HuH-7 (cell line): ENCODE measurements at places on chromosomes 5 and 9.

- peak; percentile 40 for DNase-seq
These were observed 637 bp downstream of the CBY3 start for GRCh38 chr5:179680014-179680779.

- no peak for DNase-seq
These were observed 75.0 kb downstream of the NR6A1 start for GRCh38 chr9:124696101-124696500.

- DNase-seq: no peak
These were observed 5.6 kb downstream of the NLN start for GRCh38 chr5:65727491-65728156.

DNA sequence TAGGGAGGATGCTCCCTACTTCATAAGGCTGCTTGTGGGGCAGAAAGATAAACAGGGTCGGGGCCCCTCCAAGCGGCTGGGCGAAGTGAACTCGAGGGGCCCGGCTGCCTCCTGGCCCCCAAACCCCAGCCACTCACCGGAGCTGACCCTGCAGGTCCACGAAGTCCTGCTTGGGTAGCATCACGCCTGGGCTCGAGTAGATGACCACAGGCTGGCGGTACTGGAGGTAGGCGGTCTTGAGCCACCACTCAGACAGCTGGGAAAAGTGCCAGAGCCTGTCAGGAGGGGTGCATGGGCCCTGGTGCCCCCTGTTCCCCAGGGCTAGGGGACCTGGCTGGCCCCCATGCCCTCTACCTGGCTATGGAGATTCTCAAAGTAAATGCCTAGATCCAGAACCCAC is 6.5 kb downstream of the CRAT start:
- DNase-seq: no peak

DNA sequence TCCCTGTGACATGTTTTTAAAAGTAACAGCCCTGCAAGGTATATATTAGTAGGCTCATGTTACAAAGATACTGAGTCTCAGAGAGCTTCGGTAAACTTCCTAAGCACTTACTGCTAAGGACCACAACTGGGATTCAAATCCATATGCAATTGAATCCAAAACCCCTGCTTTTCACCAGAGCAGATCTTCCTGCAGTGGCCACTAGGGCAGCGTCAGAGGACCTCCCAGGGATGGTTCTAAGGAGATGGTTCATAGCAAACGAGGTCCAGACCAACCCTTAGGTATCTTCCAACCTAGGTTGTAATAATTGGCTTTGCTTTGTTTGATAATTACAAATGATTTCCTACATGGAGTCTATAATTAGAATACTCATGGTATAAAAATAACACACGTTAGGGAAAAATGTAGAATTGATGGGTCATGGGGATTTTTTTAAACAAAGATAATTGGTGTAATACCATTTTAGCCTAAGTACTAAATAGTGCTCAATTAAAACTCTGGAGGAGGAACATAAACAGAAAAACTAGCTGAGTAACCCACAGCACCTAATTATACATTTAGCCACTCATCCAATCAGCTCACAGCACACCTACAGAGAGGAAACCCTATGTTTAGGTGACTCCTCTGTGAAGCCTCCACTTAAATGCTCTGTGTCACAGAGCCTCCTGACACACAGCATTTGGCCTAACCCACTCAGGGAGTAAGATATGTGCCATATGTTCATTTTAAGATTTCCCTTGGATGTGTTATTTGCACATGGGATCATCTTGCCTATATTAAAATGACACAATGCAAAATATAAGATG is 10.0 kb upstream of the CAST start:
- DNase-seq: peak; percentile 25

GRCh38 chr9:129570450-129571297 is 50.2 kb downstream of the C9orf50 start:
- no peak for DNase-seq

- DNase-seq: no peak
These were observed 229.1 kb downstream of the ESM1 start for GRCh38 chr5:54756301-54756700.

DNA sequence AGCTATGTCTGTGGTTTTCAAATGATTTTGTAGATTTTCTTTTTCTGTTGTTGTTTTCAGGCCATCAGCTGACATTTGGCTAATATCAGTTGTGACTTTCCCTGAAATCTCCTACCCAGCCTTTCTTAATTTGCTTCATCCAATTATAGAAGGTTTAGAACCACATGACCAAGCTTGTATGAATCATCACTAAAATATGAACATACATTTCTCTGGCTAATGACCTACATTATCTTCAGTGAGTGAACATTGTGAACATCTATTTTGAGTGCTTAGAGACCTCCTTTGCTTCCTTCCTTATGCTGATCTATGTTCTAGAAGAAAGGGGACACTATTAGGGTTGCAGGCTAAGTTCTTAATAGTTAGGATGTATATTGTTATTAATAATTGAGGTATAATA is 532.5 kb downstream of the RAB3C start:
- no peak for DNase-seq

- DNase-seq: no peak
These were observed 21.9 kb upstream of the PDCD1LG2 start for GRCh38 chr9:5488221-5489008.

GRCh38 chr5:54601411-54602230 is 84.1 kb downstream of the SNX18 start:
- DNase-seq: no peak

DNA sequence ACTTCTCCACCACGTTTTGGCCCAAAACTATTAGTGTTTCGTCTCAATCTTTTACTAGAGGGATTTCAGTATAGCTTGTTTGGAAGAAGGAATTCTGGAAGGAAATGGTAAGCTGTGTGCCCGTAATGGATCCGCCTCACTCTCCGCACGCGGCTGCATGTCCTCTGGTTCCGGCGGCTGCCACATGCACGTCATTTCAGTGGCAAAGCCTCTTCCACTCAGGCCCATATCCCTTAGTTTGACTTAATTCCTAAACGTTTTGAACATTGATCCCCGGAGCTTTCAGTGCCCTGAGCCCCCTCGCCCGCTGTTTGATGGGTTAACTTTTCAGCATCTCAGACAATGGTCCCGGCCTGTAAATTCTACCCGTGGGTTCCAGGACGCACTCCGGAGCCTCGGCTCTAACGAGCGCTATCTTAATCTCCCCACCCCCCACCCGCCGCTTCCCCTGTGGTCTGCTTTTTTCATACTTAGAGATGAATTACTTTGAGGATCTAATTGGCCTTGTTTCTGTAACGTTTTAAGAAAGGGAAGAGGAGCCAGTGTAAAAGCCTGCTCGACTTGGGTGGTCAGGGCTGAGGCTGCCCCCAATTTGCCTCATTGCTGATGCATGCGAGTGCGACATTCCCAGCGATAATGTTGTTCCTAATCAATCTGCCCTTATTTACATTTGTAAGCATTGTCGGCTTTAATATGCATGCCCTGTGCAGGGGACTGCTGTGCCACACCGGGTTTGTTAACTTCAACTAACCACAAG is 4.6 kb downstream of the PTCH1 start:
- no peak for DNase-seq

GRCh38 chr9:93156475-93157008 is 22.5 kb upstream of the NINJ1 start:
- no peak for DNase-seq

DNA sequence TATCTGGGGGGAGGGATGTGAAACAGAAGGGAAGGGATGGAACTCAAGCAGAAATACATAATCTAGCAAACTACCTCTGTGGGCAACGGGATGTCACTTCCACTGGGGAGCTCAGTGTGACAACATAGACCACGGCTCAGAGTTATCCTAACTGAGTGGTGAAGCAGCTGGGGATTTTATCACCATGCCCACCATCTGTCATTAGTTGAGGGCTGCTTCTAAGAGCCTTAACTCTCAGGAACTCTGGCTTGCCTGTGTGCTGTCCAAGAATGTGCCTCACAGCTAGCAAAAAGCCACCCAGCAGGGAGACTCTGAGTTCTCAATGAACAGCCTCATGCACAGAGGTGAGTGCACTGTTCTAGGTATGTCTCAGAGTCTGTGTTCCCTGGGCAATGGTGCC is 90.6 kb upstream of the CXCL14 start:
- no peak for DNase-seq

GRCh38 chr5:138139781-138140090 is 508 bp upstream of the NME5 start:
- DNase-seq: no peak

DNA sequence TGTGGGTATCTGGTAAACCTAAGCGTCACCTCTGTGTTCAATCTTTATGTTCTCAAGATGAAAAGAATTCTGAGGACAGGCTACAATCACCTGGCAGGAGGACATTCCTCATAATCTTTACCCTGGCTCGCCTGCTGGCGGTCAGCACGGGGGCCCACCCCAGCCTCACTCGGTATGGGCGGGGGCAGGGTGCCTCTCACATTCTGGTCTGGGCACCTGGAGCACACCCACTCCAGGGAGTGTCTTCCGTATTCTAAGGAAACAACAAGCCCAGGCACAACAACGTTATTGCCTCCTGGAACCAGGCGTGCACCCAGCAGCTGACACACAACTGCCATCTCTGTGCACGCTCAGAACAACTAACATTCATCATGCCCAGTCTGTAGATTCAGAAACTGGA is 179.8 kb downstream of the ROR2 start:
- DNase-seq: no peak

DNA sequence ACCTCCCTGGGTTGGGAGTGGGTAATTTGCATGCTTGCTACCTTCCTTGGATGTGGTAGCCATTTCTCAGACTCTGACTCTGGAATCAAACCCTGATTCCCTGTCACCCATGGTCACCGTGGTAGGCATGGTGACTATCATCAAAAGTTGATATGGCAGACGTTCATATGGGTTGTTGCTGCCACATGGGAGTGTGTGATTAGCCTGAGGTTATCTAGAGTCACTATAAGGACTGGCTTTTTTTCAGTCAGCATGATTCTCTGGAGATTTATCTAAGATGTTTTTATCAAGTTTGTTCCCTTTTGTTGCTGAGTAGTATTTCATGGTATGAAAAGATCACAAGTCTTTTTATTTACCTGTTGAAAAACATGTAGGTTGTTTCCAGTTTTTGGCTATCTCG is 7.0 kb downstream of the RCL1 start:
- DNase-seq: no peak

DNA sequence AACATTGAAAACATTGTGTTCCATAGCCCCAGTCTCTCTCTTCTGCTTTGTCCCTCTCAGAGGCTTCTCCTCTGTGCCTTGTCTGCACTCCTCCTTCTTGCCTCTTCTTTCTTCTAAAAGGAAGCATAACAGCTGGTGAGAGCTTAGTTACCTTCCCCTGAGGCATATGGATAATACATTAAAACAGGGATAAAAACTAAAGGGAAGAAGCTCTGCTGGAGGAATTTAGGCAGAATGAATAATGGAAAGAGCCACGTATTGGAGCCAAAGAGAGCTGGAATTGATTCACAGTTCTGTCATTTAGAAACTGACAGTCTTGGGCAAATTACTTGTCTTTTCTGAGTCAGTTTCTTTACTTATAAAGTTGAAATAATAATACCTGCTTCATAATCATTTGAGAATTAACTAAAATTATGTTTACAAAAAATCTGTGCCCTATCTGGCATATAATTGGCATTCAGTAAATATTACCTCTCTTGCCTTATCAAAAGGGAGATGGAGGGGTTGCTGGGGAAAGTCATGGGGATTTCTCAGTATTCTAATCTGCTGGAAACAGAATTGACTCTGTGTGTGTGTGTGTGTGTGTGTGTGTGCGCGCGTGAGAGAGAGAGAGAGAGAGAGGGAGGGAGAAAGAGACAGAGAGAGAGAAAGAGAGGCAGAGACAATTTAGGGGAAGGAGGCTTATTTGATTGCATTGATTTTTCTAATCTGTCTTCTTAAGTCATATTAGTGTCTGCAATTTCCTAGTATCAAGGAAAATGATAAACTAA is 20.2 kb downstream of the ZNF474 start:
- no peak for DNase-seq

DNA sequence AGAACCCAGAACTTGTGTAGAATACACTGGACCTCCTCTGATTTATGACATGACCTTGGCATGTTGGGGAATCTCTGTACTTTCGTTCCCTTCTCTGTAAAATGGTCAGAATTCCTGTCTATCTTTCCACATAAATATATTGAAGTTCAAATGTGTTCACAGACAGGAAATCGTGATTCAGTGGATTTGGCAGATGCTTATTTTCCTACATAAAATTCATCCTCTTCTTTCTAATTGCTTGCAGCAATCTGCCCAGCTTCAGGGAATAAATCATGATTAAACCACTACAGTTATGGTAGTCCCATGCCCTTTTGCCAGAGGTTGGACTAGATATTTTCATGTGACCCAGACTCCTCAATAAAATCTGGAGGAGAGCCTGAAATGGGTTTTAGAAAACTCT is 52.1 kb upstream of the ARL15 start:
- no peak for DNase-seq

- no peak for DNase-seq
These were observed 262.1 kb downstream of the SPOCK1 start for GRCh38 chr5:137236849-137237507.

DNA sequence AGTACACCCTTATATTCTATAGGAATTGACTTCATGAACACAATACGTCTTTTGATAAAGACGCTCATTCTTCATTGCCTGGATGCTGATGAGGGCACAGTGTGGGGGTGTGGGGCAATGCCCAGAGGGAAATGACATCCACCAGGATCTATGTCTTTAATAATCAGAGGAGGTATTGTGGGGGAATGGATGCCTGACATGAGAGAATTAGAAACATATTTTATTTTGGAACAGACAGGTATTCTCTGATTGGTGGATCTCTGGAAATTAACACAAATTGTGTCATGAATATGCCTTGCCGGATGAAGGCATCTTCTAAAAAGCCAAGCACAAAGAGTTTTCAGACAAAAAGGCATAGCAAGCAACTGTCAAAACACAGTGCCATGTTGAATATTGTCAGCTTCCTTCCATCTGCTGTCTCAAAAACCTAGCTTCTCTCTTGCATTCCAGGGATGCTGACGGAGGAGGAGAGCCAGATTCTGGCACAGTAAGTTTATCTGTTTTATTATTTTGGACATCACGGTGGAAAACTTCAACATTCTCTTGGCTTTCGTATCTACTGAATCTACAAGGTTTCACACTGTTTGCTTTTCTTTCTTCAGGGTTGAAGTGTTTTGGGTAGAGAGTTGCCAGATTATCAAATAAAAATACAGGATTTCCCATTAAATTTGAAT is 3.9 kb upstream of the C5orf58 start:
- no peak for DNase-seq

GRCh38 chr5:72351376-72351775 is 31.2 kb downstream of the PTCD2 start:
- no peak for DNase-seq

GRCh38 chr5:135966790-135967189 is 12.0 kb upstream of the LECT2 start:
- no peak for DNase-seq

- no peak for DNase-seq
These were observed 14.8 kb downstream of the SUB1 start for GRCh38 chr5:32600054-32600622.
